ENCODE measurements at places on chromosomes 12 and 14.
A peak's percentile ranks its signal among the peaks of the same experiment; 100 is the strongest.

DNA sequence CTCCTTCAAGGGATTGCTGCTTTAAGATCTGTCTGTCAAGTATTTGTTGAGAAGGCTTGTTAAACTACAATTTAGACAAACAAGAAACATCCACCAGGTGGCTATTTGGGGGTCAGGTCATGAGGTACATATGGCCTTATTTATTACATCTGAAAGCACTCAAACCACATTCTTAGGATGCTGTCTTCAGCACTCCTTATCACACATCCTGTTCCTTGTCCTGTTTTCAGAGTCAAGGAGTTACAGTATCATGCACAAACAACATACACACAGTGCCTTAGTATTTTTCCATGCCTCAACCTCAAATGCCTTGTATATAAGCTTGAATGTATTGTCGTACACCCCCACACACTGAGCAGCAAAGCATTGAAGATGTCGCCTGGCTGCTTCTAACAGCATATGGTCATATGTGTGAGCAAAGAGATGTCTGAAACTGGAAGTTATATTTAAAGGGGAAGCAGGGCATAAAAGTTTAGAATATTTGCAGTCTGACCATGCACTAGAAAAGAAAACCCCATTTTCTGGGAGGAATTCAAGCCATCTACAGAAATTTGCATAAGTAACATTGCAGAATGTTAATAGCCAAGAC, 83.8 kb downstream of the KCNMB4 start:
- DNase-seq = no peak

DNA sequence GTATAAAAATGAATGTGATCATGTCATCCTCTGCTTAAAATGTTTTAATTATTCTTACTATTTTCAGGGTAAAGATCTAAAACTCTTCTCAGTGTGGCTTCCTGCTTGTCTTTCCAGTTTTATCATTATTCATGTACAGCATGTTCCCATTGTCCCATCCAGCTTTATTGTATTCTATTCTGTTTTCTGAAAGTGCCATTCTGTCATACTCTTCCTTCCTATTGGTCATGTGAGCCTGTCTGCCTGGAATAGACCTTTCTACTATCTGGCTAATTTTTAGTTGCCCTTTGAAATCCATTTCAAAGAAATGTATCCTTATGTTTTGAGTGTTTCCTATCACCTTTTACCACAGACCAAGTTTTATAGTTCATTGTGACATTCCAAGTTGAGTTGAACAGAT, 34.9 kb downstream of the PALS1 start:
- no peak for DNase-seq

GRCh38 chr14:100827101-100828021, 1.4 kb downstream of the MEG3 start:
- DNase-seq = no peak

DNA sequence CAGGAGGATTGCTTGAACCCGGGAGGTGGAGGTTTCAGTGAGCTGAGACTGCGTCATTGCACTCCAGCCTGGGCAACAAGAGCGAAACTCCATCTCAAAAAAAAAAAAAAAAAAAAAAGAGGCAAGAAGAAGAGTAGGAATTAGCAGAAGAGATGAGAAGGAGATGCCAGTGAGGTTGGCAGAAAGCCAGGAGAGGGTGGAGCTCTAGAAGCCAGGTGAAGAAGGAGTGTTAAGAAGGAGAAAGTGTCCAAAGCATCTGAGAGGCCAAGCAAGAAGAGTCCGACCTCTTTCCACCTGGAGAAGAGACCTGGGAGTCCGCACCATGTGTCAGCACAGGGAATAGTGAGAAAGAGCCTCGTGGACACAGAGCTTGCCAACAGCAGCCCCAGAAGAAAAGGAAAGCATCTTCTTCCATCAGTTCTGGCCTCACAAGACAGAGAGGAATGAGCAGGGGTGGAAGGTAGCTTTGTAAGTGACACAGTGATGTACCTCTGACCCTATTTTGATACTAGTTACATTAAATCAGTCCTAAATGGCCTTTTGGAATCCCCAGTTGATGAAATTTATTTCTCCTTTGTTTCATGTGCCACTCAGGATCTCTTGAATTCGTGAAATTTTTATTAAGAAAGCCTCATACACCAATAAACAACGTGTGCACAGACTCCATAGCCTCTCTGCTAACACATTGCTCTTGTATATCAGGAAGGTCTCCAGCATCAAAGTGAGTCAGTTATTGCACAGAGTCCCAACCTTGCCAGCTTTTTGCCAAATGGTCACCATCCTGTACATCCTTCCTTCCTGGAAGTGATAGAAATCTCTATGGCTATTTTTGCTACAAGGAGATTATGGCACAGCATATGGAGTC, 70.6 kb downstream of the SAMD4A start:
- DNase-seq = no peak

DNA sequence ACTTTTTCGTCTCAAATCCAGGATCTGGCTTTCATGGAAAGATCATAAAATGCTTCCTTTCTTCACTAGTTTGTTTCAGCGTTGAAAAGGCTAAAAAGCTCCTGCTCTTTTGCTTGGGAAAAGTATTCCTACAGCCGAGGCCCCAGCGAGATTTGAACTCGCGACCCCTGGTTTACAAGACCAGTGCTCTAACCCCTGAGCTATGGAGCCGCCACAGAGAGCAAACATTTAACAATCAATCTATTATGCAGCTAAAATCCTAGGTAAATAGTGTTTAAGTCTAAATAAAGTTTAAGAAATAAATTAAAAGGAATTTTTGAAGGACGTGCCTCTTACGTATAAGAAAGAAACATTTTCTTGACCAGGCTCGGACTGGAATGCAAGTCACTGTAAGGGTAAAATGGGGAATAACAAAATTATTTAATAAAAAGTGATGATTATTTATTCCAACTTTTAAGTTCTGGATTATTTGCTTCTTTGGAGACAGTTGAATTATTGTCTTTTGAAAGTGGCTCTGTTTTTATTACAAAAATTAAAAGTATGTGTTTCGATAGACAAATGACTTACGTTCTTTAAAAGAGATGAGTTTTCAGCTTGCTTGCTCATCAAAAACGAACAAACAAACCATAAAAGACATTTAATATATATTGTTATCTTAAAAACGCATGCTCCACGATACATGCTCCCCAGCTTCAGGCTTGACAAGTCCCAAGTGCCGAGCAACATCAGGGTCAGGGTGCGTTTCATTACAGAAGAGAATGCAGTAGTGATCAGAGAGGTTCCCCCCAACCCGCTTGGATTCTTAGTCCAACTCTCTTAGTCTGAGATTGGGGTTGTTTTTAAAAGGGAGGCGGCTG, 10.2 kb downstream of the OR6S1 start:
- DNase-seq = peak; percentile 77

DNA sequence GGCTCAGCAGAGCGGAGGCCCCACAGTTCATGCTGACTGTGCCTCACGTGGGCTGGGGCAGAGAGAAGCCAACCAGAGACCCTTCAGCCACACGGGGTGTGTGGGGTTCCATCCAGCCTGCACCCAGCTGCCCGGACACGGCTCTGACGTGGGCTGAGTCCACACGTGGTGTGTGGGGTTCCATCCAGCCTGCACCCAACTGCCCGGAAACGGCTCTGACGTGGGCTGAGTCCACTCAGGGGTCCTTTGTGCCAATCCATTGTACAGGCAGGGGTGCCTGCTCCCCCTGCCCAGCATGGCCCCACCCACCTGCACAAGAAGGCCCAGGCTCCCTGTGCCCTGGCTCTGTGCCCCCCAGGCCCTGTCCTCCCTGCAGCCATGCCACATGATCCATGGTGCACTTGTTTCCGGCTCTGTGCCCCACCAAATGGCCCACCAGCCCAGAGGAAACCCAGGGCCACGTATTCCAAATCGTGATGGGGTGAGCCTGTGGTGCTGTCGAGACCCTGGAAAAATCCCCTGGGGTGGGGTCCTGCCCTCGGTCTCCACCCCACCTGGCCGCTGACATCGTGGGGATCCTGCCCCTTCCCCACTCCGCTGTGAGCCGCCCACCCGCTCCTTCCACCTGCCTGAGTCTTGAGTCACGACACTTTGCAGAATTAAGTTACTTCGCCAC, 99.3 kb upstream of the SFSWAP start:
- DNase-seq = no peak

DNA sequence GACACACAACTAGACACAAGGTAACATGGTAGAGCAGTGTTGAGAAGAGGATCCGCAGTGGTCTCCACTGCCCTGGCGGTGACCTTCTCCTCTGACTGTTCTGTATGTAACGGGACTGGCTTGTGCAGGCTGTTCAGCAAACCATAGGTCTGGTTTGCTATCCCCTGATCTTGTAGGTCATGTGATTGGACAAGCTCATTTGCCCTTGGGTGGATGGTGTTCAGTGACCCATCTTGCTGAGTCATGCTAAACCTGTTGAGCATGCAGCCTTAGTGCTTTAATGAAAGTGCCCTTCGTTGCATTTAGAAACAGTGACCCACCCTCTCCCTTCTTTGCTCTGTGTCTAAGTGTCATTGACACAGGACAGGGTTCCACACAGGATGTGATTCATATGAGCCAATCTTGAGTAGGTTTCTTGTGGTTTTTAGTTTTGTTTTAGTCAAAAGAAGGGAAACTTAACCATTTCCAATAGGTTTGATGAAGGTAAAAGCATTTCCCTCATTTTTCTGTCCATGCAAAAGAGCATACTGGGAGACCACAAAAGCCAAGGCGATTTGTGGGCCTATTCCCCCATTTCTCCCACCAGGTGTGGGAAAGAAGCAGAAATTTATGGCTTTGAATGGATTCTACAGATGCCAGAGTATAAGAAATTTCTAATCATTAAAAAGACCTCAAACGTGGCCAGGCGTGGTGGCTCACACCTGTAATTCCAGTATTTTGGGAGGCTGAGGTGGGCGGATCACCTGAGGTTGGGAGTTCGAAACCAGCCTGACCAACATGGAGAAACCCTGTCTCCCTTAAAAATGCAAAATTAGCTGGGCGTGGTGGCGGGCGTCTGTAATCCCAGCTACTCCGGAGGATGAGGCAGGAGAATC, 32.6 kb upstream of the HIF1A start:
- DNase-seq = peak; percentile 34

DNA sequence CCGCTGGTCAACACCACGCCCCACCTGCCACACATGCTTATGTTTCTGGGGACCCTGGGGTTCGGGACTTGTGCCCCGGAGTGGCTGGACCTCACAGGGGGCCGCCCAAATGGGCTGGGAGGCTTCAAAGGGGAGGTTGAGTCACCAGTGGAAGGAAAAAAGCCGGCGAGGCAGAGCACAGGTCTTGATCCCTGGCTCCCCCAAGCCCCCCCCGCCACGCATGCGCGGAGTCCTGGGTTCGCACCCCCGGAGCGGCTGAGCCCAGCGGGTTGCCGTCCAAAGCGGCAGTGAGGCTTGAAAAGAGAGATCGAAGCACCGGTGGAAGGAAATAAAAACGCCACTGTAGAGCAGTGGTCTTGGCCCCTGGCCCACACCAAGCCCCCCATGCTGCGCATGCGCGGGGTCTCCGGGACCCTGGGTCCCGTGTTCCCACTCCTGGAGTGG, 313.5 kb downstream of the ALG10 start:
- no peak for DNase-seq

- DNase-seq = no peak
Measured at GRCh38 chr14:101086926-101087325, 183.4 kb upstream of the RTL1 start.

DNA sequence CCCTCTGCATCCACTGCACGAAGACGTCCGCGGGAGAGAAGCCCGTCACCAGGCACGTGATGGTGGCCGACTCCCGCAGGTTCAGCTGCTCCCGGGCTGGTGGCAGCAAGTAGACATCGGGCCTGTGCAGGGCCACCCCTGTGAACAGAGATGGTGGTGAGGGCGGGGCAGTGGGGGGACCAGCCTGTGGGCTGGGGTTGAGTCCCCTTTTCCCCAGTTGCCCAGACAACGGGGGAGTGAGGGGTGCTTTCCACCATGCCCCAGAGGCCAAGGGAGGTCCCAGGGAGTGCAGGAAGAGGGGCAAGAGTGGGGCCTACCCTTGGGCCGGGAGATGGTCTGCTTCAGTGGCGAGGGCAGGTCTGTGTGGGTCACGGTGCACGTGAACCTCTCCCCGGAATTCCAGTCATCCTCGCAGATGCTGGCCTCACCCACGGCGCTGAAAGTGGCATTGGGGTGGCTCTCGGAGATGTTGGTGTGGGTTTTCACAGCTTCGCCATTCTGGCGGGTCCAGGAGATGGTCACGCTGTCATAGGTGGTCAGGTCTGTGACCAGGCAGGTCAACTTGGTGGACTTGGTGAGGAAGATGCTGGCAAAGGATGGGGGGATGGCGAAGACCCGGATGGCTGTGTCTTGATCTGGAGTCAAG, 328.3 kb downstream of the TMEM121 start:
- DNase-seq = no peak

GRCh38 chr12:71871116-71871515, 31.6 kb downstream of the TBC1D15 start:
- no peak for DNase-seq

- DNase-seq = peak; percentile 74
Measured at GRCh38 chr12:122909442-122910288, 13.7 kb upstream of the VPS37B start.

DNA sequence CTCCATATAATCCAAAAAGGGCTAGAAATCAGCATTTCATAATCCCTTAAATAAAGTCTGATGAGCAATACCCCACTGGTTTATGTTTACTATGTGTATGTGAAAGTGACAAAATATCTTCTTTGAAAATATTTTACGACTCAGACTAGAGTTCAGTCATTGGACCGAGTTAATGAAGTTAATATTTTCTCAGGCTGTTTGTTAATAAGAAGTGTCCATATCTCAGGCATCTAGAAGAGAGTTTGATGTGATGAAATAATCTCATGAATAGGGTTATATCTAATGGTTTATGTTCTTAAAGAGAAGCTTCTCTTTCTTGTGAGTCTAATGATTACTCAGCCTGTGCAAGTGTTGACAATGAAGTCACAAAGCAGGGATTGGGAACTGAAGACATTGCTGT, 51.8 kb downstream of the WIF1 start:
- no peak for DNase-seq

GRCh38 chr14:30698463-30698862, 76.3 kb downstream of the SCFD1 start:
- no peak for DNase-seq

- DNase-seq = no peak
Measured at GRCh38 chr14:96501217-96501739, 904 bp upstream of the PAPOLA start.

DNA sequence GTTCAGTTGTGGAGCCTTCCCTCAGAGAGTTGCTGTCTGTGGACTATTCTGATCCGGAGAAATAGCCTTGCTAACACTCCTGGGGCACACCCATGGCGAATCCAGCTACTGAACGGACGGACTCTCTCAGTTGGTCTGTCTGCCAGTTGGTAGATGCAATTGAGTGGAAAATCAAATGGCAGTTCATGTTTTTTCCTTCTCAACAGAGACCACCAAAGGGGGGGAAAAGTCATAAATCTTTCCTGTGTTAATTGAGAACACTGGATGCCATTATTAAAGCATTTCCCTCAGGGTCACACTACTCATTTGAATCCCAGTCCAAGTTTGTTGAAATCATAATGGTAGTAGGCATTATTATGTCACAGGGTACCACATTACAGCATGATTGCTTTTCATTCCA, 354.3 kb upstream of the FAR2 start:
- DNase-seq = no peak

GRCh38 chr14:75279763-75280290, 1.2 kb downstream of the FOS start:
- no peak for DNase-seq

- DNase-seq = peak; percentile 33
Measured at GRCh38 chr14:73245480-73246325, 8.4 kb downstream of the PAPLN start.

Measured in NCI-H2171 treated with DMSO at 0.1 percent for 48 hours (cell line).